ENCODE measurements at places on chromosomes 5 and 9.

DNA sequence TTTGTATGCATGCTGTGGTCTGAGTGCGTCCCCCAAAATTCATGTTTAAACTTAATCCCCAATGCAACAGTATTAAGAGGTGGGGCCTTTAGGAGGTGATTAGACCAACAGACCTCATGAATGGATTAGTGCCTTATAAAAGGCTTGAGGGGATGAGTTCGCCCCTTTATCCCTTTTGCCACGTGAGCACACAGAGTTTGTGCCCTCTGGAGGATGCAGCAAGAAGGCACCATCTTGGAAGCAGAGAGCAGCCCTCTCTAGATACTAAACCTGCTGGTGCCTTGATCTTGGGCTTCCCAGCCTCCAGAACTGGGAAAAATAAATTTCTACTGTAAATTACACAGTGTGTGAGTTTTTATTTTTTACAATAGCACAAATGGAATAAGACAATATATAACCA is 177.1 kb upstream of the SPRY4 start:
- no peak for DNase-seq

DNA sequence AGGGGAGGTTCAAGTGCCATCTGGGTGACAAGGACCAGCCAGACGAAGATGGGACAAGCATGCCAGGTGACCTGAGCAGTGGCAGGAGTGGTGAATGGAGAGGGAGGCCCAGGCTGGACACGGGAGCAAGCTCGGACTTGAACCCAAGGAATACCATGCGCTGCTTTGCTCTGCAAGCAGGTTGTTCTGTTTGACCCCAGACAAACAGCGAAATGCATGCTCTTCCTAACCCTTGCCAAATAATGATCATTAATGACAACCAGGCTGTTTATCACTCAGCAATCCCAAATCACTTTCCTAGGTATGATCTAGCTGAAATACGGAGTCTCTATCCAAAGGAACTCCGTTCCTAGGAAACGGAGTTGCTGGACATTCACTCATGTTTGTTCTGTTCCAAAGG is 77.4 kb downstream of the PTPDC1 start:
- DNase-seq = no peak

GRCh38 chr9:109409773-109410397 is 88.2 kb downstream of the PTPN3 start:
- no peak for DNase-seq

GRCh38 chr9:129174102-129174723 is 3.8 kb downstream of the IER5L start:
- DNase-seq = peak; percentile 79

GRCh38 chr5:121182788-121183490 is 668.7 kb upstream of the FTMT start:
- peak; percentile 16 for DNase-seq

- peak; percentile 37 for DNase-seq
Measured at GRCh38 chr9:121499427-121500164, at the start of gene GGTA1. TSS of gene GGTA1 (minus strand) at chr9:121499844. CDS start at chr9:121467922, 31,922 bp downstream.

GRCh38 chr5:73464016-73464745 is 15.6 kb upstream of the FOXD1 start:
- DNase-seq = no peak

- no peak for DNase-seq
Measured at GRCh38 chr5:90747693-90748092, 189.1 kb downstream of the ADGRV1 start.

DNA sequence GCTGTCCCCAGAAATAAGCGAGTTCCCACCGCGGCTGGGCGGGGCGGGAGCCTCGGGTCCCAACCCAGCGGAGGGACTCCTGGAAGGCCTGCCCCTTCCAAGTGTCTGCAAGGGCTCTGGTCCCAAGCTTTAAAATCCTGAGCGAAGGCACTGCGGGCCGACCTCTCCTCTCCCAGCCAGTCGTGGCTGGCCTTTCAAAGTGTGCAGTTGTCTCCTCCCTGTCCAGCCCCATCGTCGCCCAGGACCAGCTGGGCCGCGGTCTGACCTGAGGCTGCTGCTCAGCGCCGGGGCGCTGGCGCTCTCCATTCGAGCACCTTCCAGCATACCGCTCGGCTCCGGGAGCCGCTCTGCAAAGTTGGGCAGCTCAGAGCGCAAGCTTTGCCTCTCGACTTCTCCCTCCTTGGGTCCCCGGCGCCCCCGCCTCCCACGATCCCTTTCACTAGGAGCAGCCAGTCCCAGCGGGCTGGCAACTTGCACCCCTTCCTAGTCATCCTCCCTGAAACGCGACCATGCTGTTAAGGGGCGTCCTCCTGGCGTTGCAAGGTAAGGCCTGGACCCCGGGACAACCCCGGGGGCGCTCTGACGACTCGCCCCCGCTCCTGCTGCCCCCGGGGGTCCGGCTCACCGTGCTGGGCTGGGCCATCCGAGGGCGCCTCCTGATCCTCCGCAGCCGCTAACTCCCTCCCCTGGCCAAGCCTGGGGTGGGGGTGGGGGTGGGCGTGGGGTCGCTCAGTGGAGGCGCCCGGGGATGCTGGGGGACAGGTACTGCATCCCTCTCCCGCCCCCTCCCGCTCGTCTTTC is at the start of gene MAMDC2:
TSS of gene MAMDC2 (plus strand) at position 160 of the 801 bp plus-strand sequence. CDS start at position 510, 350 bp downstream.
- no peak for DNase-seq

- DNase-seq = no peak
Measured at GRCh38 chr9:68427216-68427977, 71.0 kb downstream of the PGM5 start.

- no peak for DNase-seq
Measured at GRCh38 chr9:88007291-88007650, 32.9 kb upstream of the CDK20 start.

GRCh38 chr9:36102742-36103495 is 33.6 kb upstream of the GLIPR2 start:
- DNase-seq = peak; percentile 91

DNA sequence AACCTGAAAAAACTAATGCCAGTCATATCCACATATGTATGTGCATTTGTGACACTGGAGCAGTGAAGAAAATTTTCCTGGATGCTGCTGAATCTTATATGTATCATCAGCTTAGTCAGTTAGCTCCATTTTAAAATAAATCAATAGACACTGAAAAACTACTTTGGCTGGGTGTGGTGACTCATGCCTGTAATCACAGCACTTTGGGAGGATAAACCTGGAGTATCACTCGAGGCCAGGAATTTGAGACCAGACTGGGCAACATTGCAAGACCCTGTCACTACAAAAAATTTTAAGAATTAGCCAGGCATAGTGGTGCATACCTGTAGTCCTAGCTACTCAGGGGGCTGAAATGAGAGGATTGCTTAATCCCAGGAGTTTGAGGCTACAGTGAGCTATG is 511.0 kb upstream of the TLE4 start:
- no peak for DNase-seq

DNA sequence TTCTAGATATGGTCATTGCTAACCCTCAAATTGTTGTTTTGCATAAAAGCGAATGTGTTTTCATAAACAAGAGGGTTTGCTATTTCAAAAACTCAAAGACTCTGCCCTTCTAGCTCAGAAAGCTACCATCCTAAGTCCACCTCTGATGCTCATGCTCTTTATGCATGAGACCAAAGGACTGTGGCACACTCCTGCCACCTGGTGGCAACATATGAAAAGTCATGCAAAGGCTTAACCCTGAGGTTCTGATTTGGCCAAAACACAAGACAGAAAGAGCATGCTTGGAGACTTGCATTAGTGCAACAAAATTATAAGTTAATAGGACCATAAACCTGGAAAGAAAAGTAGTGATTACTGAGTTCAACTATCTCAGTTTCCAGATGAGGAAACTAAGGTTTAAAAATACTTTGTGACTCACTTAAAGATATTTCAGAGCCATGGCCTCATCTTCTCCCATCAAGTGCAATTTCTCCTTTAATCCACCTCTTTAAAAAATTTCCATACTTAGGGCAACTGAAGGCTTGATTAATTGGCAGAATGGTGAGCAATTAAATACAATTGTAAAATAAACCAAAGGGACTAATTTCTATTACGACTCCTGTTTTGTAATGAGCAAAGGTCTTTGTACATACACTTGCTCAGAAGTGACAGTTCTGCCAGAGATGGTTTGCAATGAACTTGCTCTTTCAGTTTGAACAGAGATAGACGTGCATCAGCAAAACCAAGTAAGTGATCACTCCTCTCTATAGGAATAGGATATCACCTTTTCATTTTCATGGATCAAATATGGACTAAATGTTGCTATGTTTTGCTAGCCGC is 110.7 kb upstream of the RAD23B start:
- peak; percentile 69 for DNase-seq

- DNase-seq = no peak
Measured at GRCh38 chr9:136798708-136799078, 2.6 kb downstream of the CCDC183 start.

GRCh38 chr9:124765439-124765835 is 5.7 kb downstream of the NR6A1 start:
- no peak for DNase-seq

Measured in hematopoietic multipotent progenitor cell treated with erythropoietin and hydrocortisone succinate and interleukin-3 and kit ligand, for 8 days (in vitro differentiated cells).